ENCODE measurements at places on chromosomes 4 and X. TPM values are rescaled to one million over a fixed set of nuclear protein-coding genes. Genes with fewer than 3 reads are reported as not detected.

DNA sequence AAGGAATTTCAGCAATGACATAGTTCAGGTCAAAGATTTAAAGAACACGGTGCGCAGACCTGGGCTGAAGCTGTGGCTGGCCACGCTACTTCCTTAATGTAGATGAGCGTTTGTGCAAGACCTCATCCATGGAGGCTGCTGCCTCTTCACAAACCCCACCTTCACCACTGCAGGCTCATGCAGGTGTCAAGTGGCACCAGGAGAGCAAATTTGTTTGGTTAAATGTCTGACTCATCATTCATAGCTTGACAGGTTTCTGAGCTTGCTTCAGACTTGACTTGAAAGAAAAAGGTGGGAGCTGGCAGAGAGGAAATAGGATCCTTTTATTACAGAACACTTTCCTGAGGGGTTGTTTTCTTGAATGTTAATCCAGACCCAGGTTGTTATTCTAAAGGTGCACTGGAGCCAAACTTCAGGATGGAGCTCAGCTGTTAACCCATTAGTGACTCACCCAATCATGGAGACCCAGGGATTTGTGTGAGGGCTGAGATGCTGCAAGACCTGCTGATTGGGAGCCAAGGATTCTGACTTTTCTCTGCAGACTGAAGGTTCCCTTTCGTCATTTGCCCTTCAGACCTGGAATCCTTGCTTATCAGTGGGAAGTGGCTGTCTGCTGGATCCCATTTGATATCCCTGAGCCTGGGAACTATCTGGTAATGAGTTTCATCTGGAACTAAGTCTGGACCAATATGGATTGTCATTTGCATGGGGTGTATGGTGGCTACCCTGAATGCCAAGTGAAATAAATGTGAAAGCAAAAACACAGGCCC lies 315.3 kb downstream of the PTTG2 start:
- no peak for DNase-seq

- no peak for DNase-seq
Observed at GRCh38 chrX:85244450-85245211, 840 bp downstream of the ZNF711 start.

GRCh38 chr4:4574792-4575191 lies 32.9 kb upstream of the STX18 start:
- DNase-seq, result peak; percentile 62

DNA sequence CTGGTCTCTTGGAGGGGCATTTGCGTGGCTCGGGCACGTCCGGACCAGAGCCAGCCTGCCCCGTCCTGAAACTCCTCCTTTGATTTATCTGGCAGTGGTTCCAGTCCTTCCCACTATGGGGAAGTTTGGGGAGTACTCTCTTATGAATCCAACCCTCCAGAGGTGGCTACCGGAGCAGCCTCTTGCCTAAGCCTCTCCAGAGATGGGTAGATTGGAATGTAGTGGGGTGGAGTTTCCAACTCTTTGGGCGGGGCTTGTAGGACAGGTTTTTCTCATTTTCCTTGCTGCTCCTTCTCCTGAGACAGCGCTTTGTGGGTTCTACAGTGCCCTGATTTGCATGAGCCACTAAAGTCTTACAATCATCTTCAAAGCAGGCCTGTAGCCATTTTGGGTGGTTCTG lies 60.1 kb upstream of the XAGE1B start:
- no peak for DNase-seq

DNA sequence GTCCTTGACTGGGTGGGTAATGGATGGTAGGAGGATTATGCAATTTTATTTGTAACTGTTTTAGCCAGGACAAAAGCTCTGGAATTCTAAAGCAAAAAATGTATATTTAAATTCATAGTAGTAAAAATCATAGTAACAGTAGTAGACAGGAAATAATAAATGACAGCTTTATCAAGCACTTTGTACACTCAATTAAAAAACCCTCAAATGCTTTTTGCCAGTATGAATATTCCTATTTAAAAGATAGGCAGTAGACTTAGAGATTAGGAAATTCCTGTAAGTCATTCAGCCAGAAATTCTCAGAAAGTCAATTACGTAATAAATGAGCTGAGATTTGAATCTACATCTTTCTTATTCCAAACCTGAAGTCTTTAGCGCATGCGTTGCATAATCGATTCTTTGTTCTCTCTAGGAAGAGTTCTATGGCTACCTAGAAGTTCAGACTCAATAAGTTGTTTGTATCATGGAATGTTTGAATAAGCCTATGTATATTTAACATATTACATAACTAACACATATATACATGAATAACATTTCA lies 2.5 kb downstream of the AADAT start:
- DNase-seq, result no peak

GRCh38 chrX:40471965-40472648 lies 108.7 kb upstream of the ATP6AP2 start:
- DNase-seq, result no peak

Gene F11
- not detected for total RNA-seq

DNA sequence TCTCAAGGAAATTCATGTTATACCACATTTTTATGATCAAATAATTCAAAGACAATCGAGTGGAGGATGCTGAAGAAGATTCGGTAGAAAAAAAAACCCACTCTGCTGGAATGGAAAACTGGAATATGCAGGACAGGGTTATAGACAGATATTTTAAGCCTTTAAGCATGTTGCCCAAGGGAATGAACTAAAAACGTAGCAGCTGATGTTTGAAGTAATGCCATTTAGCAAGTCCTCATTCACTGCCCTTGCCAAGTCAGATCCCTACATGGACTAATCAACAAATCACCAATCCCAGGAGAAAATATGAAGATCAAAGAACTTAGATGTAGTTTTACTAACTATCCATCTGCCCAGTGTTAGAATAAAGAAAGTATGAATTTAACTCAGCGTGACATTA lies 75.6 kb upstream of the ETNPPL start:
- no peak for DNase-seq

DNA sequence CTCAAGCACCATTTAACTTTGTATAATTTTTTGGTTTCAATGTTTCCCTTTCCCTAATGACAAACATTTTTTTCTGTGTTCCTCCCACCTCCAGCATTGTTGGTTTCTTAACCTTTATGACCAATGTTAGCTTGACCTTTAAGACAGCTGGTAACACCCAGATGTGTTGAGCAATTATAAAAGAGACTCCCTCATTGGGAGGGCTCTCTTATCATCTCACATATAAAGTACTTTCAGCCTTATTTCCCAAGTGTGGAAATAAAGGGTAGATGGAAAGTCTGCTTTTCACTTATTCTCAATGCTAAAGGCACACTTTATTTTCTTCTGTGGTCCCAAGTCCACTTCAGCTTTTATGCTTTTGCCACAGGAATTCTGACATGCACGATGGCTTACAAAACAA lies 1420.4 kb downstream of the RAPGEF2 start:
- DNase-seq, result no peak

DNA sequence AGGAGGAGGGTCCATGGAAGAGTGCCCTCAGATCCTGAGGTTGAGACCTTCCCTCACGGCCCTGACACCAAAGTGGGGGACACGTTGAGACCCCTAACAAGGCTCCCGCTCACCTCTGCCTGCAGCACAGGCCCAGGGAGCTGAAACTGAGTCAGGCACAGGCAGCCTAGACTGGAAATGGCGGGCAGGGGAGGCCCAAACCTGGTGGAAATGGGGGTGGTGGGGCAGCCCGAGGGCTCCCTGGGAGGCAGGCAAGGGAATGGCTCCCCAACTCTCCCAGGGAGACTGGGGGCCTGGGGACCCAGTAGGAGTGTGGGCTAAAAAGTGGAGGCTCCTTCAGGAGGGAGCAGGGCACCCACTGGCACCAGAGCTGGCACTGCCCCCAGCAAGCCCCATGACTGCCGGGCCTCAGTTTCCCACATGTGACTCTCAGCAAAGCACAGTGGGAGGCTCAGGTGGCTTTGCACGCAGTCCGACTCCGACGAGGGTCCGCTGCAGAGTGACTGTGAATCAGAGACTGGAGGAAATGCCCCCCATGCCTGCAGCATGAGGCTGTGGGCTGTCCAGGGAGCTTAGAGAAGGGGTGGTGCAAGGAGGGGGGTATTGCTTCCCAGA lies 5.9 kb downstream of the NKX1-1 start:
- DNase-seq, result no peak

DNA sequence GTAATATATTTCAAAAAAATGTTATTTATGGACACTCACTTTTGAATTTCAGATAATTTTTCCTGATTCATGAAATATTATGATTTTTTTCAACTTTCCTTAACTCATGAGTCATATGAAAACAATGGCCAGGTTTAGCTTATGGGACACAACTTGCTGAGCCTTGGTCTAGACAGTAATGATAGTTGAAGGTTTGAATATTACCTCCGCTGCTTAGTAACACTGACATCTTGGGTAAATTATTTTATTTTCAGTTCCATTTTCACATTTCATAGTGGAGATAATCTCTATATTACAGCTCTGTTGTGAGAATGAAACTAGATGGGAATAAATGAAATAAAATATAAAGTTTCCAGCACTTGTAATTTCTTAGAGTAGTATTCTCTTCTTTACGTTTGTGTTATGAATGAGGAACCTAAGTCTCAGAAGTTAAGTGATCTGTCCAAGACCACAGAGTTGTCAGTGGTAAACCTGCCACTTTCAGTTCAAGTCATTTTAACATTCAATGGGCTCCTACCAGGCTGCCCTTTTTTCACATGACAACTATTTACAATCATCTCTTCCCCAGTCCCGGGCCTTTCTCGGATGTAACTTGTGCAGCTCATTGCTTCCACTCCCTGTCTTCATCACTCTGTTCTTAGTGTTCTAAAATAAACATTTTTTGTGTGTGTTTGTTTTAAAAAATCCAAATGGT lies 46.8 kb upstream of the GC start:
- no peak for DNase-seq

DNA sequence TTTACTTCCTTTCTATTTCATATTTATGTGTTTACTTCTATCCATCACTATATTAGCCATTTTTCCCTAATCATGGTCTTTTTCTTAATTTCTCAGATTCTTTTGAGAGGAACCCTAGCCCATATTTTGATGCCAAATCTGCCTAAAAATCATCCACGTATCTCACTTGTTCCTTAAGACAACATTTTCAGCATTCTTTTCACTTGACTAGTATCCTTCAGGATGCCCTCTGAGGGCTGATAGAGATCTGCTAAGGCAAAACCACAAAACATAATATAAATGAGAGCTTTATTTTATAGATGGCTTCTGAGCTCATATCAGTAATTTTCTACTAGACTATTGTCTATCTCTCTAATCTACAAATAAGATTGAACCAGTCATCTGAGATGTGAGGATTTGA lies 341.9 kb downstream of the GPM6A start:
- DNase-seq, result no peak

DNA sequence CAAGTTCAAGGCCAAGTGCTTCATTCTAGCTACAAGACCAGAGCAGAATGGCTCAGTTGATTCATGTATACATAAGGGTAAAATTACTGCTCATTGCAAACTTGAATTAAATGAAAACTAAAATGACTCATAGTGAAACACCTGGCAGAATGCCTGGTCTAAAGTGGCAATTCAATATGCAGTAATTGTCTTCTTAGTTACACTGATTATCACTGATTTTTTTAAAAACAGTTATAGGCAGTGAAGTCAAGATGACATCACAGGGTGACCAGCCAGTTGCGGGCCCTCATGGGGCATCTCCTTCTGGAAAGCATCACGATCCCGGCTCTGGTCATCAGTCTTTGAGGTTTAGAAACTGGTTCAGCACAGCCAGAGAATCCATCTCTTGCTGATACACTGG lies 154.2 kb downstream of the RAB28 start:
- no peak for DNase-seq

- DNase-seq, result no peak
Observed at GRCh38 chr4:111662496-111662895, 482.8 kb upstream of the FAM241A start.

DNA sequence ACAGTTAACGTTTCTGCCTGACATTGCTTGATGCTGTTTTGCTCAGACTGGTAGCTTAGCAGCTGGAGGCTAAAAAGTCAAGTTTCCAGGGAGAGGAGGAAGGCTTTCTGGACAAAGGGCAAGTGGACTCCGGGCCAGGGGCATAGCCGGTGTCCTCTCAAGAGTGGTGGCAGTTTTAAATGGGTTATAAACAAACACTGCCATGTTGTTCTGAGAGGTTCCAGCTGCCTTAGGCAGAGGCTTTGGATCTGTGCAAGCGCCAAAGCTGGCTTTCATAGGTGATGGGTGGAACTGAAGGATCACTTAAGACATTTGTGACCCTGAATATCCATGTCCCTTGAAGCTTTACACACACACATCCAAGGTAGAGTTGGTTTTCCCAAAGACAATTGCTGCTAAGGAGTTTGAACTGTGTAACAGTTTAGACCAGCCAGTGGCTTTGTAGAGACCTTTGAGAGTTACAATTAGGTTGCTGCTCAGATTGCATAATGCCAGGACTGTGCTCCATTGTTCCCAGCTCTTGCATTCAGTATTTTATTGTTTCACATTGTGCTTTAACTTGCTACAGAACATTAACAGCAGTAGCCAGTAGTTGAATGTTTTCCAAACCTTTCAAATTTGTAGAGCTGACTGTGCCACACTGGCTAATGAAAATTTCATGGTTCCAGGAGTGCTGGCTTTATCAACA lies 54.1 kb upstream of the AP1S2 start:
- DNase-seq, result no peak

- DNase-seq, result no peak
Observed at GRCh38 chr4:84091266-84091665, 407.8 kb downstream of the NKX6-1 start.

DNA sequence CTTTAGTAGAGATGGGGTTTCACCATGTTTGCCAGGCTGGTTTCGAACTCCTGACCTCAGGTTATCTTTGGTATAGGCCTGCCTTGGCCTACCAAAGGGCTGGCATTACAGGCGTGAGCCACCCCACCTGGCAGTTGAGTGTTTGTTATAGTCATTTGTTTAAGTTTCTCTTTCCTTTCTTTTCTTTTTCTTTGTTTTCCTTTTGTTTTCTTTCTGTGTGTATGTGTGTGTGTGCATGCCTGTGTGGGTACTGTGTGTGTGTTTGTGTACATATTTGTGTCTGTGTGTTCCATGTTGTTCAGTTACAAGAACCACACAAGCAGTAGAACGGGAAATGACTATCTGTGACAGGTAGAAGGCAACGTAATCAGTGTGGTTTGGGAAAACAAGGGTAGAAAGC lies 624.9 kb downstream of the FSTL5 start:
- no peak for DNase-seq

DNA sequence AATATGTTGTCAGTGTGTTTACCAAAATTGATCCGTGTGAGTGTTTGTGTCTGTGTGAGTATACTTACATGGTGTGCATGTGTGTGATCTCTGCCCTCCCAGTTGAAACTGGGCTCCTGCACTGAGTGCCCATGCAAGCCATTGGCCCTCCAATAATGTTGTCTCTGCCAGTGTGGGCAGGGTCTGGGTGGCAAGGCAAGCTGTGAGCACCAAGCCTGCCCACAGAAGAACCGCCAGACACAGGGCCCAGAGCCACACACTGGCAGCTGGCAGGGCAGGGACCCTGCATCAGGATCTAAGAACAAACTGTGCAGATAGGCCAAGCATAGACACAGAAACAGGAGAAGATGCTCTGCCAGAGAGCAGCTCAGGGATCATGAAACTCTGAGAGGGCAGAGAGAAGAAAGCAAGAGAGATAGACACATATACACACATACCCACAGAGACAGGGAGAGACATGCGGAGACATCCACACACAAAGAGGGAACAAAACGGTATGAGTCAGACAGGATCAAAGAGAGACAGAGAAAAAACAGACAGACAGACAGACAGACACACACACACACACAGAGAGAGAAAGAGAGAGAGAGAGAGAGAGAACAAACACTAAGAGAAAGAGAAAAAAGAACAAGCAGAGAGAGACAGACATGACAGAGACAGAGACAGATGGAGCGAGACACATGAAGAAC lies 555.0 kb downstream of the MID1IP1 start:
- no peak for DNase-seq

Gene KLB
- total RNA-seq, result 0.47 TPM

Measured in right atrium auricular region (tissue), 2 donors.